Activated T-cell treated with anti-CD3 and anti-CD28 coated beads, Interleukin-2, amount 50 U/mL, for 48 hours (primary cell): ENCODE measurements at places on chromosomes 7 and 10.

DNA sequence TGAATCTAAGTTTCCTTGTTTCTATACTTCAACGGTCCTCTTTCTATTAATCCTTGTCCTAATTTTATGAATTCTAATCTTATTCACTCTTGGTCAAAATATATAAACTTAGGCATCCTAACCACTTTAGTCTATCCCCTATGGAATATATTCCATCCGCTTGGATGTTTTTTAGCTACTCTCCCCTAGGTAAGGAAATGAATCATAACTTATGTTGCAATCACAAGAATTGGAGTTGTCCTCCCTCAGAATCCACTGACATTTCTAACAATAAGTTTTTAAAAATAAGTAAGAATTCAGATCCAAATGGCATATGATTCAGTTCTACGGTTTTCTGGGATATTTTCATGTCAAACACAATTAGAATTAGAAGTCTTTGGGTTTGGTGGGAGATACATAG lies 1081.6 kb downstream of the SORCS1 start:
- no peak for DNase-seq

DNA sequence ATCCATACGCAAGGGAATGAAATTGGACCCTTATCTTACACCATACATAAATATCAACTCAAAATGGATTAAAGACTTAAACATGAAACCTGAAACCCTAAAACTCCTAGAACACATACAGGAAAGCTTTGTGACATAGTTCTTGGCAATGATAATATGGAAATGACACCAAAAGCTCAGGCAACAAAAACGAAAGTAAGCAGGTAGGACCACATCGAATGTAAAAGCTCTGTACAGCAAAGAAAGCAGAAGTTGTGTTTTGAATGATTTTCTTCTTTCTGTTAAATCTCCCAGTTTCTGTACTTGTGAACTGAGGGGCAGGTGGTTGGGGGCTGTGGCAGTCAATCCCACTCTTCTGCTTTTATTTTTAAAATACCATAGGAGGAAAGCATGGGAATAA lies 368.4 kb upstream of the PODXL start:
- no peak for DNase-seq

DNA sequence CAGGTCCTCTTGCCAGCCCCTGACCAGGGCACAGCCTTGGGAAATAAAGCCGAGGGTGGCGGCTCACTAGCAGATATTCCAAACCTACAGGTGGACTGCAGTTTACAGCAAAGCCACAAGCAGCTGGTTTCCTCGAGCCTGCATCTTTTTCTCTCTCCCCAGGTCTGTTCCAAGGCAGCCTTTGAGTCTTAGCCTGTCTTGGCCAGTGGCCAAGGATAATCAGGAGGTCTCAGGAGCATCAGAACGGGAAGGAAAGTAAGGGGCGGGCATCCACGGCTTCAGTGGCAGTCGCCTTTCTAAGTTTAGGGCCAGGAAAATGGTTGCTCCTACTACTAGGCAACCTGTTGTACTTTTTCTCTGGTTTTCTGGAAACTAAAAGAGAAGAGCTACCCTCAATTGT lies 219.7 kb upstream of the ZMIZ1 start:
- DNase-seq = no peak

DNA sequence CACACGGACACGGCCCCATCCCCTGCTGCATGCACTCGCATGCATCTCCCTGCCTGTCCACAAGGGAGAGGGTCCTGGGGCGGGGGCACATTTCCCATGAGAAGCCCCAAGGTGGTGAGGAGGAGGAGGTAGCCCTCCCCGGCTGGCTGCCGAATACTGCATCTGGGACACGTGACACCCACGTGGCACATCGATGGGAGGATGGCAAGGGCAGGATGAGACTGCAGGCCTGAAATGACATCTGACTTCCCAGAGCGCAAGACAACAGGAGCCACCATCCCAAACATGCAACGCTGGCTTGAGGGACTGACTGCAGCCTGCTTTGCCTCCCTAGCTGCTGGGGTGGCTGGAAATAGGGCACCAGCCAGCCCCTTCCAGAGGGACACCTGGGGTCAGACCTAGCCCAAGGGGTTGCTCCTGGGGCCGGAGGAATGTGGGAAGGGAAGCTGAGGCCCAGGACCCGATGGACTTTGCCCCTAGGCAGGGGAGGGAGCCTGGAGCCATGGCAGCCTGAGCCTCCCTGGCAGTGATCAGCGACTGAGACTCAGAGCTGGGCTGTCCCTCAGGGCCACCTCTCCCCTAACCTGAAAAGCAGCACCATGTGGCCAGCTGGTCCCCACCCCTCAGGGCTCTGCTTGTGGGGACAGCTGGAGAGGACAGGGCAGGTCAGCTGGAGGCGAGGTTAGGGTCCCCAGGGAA lies 16.1 kb downstream of the BUD23 start:
- no peak for DNase-seq

DNA sequence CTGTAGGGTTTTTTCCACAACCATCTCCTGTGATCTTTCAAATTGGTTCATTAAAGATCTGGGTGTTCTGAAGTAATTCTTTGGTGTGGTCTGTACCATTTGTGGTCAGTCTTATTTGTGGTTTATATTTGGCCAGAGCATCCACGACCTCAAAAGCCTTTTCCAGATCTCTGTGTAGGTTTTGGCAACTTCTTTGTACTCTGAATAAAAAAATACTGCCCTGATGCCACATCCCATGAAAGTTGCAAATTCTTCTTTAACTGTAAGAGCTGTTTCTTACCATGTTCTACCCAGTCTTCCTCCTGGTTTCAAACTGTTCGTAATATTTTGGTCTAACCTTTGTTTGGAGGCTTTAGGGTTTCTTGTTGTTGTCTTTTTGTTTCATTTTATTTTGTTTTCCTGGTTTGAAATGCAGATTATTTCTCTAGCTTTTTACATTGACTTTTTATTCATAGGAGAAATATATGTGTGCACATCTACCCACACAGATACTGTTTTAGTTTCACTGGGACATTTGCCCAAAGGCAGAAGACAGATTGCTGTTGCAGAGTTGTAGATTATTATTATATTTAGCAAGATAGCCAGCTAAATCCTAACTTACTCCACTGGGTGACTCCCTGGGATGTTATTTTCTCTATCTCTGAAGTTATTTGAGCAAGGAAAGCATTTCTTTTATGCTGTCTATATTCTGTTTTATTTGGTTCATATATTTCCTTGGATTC lies 123.2 kb upstream of the SAMD8 start:
- no peak for DNase-seq

DNA sequence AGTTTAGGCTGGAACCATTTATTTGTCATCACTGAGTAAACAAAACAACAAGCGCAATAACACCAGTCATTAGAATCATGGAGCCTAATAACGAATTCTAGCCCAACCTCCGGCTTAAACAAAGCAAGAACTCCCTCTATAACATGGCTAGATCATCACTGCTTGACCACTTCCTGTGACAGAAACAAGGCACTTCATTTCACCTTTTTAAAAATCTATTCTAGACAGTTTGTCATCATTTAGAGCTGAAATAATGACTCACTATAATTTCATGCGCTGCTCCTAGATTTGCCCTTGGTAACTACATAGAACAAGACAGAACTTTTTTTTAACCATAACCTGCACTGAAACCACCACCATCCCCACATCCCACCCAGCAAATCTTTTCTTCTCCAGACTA lies 81.3 kb downstream of the OSBPL3 start:
- peak; percentile 39 for DNase-seq

- DNase-seq = no peak
These were observed 340.2 kb downstream of the SUGCT start for GRCh38 chr7:40474790-40475680.

DNA sequence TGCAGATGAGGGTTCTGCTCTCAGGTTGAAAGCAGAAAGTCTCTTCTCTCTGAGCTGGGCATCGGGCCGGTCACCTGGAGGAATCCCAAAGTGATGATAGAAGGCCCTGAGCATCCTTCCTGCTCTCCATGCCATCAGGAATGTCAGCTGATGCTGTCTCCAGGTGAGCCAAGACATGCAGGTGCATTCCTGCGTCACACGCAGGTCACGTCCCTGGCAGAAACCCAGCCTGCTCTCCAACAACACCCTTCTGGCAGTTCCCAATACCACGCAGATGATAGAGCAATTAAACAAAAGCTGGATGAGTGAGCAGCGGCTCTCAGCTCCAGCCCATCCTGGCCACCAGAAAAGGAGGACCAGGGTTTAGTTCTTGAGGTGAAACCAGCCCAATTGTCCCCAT lies 6.9 kb upstream of the WIPI2 start:
- DNase-seq = no peak

GRCh38 chr10:111101796-111102195 lies 25.0 kb downstream of the ADRA2A start:
- no peak for DNase-seq

DNA sequence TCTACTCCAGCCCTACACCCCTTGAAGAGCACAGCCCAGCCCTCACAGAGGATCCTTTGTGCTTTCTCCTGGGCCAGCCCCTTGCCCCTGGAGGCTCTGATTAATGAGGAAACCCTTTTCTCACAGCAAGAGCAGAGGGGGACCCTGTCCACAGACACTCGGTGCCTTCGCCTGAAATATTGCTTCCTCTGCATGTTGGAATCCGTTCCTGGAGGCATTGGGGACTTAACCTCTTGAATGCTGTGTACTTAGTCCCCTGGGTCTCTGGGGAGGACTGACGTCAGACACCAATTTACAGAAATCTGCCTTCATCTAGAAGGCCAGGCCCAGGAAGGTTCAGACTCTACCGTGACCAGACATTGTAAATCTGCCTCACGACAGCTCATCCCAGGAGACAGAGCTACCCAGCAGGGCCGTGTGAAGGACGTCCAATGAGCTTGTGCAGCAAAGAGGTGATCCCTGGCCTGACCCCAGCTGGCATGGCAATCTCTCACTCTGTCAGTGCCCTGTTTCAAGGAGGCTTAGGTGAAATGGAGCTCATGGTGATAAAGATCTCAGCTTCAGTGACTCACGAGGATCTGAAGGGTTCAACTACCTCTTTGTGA lies 8.1 kb upstream of the TMEM72 start:
- no peak for DNase-seq

DNA sequence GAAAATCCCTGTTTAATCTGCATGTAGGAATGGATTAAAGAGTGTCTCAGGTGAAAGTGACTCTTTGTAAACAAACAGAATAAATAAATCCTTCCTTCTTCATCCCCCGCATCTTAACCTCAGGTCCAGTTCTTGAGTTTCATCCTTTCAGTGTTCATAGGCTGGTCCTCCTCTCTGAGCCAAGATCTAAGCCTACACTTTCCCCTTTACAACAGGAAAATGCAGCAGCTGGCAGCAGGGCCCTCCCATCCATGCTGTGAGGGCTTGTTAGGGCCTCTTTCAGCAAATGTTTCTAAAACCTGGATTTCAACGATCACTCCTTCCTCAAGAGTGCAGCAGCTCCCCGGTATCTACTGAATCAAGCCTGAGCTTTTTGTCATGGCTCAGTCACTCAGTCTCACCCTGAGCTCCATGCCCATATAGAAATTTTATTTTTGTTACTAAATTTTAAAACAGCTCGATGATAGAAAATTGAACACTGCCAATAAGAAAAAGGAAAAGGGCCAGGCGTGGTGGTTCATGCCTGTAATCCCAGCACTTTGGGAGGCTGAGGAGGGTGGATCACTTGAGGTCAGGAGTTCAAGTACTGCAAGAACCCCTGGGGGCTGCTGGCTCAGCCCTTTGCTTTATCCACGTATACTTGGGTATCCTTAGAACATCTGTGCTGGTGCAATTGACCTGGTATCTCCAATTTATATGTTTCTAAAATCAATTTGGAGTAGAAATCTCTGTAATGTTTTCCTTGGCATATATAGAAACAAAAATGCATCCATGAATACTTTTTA lies 15.6 kb downstream of the BLNK start:
- DNase-seq = no peak

- DNase-seq = no peak
These were observed 176.1 kb downstream of the PRKG1 start for GRCh38 chr10:51250278-51250920.

DNA sequence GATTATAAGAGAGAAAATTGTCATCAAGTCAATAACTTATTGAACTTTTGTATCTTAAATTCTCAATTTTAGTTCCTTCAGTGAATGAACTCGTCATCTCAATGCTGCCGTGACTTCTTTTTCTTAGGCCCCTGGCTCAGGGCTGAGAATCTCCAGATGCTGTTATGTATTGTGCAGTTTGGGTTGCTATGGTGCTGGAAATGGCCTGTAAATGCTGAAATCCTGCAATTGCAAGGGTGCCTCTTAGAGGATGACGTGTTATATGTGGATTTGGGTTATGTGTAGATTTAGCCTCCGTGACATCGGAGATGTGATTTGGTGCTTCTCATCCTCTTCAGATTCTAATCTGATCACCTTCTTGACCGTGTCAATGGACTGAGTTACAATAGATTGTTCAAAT lies 55.7 kb upstream of the ZRANB1 start:
- DNase-seq = no peak

DNA sequence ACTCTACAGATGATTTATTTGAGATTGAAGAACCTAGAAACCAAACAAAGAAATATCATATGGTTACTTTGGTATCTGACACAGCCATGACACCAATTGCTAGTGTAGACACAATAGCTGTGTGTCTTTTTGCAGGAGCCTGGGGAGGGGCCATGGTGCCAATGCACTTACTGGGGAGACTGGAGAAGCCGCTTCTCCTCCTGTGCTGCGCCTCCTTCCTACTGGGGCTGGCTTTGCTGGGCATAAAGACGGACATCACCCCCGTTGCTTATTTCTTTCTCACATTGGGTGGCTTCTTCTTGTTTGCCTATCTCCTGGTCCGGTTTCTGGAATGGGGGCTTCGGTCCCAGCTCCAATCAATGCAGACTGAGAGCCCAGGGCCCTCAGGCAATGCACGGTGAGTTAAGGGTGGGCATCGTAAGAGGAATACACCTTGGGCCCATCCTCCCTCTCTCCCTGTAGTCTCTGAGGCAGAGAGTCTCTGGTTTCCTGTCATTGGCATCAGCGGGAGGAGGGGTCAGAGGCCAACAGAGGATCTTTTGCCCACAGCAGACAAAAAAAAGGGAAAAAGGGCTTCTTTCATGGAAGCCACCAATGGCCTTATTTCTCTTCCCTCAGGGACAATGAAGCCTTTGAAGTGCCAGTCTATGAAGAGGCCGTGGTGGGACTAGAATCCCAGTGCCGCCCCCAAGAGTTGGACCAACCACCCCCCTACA lies 1.2 kb downstream of the TMEM139 start:
- DNase-seq = no peak

DNA sequence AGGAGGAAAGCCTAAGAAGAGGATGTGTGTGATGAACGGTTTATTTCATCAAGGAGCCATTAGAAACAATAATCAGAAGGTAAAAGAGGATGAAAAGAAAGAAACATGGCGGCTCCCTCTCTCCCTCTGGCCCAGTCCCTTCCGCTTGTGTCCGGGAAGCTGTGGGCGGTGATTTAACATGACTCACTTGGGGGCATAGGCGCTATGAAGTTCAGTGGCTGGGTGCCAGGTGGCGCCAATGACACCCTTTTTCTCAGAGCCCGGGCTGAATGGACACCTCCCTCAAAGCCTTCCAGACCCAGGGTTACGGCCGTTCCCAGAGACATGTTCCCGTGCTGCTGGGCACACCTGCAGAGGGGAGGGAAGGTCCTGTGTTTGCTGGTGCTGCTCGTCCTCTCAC lies 244.0 kb downstream of the SKAP2 start:
- DNase-seq = peak; percentile 17

DNA sequence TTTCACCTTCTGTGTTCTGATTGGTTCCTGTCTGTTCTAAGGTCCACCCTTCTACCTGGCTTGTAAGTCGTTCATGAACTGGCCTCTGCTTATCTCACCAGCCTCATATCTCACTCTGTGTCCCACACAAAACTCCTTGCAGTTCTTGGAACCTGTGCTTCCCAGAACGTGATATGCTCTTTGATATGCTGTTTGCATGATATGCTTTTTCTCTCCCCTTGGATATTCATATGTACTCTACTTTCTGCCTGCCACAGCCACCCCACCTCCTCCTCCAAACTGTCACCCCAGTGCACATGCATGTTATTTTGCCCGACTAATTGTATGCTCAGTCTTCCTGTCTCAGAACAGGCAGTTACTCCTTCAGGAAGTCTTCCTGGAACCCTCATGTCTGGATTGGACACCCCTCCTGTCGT lies 1.9 kb upstream of the ITPRIP start:
- no peak for DNase-seq
